ENCODE measurements at places on chromosomes 6 and 20.

DNA sequence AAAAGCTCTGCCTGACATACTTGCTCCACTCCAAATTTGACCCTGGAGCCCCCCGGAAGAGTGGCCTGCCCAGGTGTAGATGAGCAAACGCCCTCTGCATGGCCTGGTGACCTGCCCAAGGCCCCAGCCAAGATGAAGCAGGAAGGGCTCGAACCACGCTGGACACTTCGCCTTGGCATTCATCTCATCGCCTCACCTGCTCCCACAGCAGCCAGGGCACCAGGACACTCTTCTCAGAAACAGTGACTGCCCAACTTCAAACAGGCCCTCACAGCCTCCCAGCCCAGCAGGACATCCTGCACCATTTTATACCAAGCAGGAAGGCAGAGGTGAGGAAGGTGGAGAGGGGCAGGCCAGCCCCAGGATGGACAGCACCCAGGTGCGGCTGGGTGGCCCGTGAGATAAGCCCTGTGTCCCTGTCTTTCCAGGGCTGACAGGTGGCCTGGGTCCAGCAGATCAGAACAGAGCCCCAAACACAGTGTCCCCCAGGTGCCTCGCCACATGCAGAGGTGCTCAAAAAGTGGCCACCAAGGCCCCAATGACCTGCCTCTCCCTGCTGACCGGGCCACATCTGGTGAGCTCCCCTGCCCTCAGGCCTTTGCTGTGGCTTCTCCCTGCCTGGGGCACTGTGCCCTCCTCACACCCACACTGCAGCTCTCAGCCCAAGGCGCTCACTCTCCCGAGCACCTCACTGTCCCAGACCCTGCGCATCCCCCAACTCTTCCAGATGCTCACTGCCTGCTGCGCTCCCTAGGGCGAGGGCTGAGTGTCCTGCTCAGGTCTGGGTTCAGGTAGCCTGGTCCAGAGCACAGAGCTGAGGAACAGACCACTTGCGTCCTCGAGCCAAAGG lies 7.2 kb downstream of the ACSS1 start:
- no peak for DNase-seq

DNA sequence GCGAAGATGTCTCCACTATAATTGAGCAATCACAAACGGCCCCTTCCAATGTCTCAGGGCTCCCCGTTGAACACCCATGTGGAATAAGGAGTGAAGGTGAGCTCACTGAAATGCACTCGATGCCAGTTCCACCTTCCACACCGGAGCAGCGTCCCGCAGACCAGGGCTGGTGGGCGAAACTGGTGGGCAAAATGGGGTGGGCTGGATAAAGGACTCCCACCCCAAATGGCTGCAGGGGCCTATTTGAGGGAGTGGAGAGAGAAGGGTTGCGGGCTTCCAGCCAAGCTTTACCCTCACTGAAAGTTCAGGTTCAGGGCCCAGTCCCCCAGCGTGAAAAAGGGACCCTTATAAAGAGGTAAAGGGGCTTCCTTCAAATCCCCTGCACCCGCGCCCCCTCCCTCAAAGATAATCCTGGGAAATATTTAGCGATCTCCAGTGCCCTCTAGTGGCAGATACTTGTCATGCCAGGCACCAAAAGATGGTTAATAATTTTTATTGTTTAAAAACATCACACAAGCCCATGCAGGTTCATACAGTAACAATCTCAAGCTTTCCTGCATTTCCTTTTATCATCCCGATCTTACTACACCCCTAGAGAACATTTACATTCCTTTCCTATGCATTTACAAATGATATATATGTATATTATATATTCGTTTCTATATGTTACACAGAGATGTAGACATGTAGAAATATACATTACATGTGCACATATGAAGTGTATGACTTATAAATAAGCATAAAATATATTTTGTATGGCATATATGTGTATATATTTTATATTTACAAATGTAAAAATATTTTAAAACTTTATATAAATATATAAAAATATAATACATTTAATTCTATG lies 58.2 kb upstream of the NKX2-2 start:
- DNase-seq = no peak

GRCh38 chr6:34138191-34138590 lies 7.7 kb downstream of the GRM4 start:
- DNase-seq = no peak

- DNase-seq = peak; percentile 43
These were observed 155.5 kb upstream of the RNF24 start for GRCh38 chr20:4170621-4171537.

- DNase-seq = no peak
These were observed 5.4 kb downstream of the SLC17A3 start for GRCh38 chr6:25868436-25869183.

GRCh38 chr6:118931436-118931835 lies 3.5 kb downstream of the MCM9 start:
- no peak for DNase-seq

- no peak for DNase-seq
These were observed 87.1 kb downstream of the PSMG4 start for GRCh38 chr6:3345836-3346235.
